ENCODE measurements at places on chromosomes 6 and 20.

- no peak for DNase-seq
These were observed 190.9 kb downstream of the MAFB start for GRCh38 chr20:40497899-40498691.

DNA sequence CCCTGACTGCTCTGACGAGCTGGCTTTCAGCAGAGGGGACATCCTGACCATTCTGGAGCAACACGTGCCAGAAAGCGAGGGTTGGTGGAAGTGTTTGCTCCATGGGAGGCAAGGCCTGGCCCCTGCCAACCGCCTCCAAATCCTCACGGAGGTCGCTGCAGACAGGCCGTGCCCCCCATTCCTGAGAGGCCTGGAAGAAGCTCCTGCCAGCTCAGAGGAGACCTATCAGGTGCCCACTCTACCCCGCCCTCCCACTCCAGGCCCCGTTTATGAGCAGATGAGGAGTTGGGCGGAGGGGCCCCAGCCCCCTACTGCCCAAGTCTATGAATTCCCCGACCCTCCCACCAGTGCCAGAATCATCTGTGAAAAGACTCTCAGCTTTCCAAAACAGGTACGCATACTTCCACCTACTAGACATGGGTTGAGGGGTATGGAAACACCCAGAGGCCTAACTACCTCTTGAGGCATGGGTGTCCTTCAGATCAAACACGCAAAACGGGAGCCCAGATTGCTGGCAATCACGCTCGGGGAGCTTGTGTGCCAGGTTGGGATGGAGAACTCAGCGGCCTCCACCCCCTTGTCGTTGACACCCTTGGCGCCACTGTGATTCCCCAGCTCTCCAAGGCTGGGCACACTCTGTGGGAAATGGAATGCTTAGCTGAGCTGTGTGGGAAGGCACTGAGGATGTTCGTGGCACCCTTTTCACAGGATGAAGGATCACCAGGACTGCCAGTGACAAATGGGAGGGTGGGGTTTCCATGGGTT lies 25.3 kb downstream of the CASS4 start:
- no peak for DNase-seq

DNA sequence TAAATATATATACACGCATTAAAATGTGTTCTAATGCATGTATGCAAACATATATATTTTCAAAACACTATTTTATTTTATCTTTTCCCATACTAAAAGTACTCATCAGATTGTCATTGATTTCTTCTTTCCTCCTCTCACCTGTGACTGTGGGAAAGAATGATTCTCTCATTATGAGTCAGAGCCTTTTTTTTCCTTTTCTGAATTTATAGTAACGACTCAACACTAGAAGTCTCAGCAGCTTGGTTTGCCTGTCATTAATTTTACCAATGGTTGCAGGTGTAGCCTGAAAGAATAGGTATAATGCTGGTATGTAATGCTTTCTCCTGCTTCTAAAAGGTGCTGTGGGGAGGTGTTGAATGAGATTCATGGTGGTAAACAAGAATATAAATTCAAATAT lies 328.7 kb downstream of the UTRN start:
- DNase-seq = no peak

GRCh38 chr6:159151266-159151855 lies 17.8 kb upstream of the FNDC1 start:
- DNase-seq = peak; percentile 59

DNA sequence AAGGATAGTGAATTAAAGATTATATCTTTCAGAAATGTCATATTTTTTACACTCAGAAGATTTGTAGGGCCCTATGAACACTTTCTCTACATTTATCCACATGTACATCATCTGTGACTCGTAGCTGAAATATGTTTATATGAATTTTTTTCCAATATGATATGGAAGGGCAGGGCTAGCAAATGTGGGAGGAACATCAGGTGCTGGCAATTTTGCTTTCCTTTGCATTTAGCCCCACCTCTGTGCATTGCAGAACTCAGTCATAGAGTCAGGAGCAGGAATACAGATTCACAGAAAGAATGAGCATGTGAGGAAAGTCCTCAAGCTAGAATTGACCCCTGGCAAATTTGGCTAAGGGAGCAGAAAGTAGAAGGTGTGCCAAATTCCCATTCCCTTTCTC lies 129.9 kb downstream of the CRYBG1 start:
- no peak for DNase-seq

DNA sequence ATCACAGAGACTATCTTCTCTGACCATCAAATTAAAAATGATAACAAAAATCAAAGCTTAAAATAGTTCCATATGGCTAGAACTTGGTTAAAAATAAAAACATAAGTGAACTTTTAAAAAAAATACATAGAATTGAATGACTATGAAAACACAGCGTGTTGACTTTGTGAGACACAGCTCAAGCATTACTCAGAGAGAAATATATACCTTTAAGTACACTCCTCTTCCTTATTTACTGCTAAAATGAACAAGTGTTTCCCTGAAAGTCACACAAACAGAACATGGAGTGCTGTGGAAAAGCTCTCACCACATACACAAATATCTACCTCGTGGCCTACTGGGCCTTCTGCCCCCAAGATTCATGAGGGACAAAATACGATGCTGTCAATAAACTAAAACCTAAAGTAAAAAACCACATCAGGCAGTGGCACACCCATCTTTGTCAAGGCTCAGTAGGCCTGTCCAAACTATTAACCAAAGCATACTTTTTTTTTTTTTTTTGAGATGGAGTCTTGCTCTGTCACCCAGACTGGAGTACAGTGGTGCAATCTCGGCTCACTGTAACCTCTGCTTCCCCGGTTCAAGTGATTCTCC lies 7.5 kb downstream of the FAXC start:
- DNase-seq = no peak

- DNase-seq = no peak
These were observed 481.6 kb downstream of the ADGRB3 start for GRCh38 chr6:69116658-69117057.

DNA sequence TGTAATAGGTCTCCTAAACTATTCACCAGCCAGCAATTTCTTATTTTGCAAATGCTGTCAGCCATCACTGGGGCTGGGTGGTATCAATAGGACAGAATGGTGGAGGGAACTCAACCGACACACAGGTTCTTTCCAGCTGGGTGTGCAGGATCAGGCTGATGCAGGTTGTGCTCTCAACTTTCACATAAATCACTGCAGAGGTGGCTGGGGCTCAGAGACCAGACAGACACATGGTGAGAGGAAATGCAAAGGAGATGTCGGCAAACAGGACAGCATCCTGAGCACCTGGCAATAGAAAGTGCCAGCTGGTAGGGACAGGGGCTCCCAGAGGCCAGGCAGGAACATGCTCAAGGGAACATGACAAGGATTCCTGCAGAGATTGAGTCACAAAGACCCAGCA lies 254.9 kb downstream of the SOD2 start:
- DNase-seq = no peak

GRCh38 chr6:1409774-1410465 lies 20.5 kb downstream of the FOXF2 start:
- no peak for DNase-seq

DNA sequence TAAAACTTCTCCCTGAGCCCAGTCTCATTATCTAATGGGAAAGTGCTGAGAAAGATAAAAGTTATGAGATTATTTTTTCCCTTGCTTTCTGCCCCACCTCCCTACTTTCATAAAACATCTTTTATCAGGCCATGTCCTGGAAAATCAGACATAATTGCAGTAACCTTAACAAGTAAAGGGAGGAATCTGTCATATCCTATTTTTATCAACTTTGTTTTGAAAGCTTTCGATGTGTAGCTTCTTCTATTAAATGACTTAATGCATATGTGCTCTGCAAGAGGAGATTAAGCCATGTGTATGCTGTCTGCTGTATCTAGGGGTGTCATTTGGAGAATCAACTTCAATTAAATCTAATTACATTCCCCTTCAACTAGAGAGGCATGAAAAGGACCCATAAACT lies 408.9 kb downstream of the CBLN4 start:
- no peak for DNase-seq

DNA sequence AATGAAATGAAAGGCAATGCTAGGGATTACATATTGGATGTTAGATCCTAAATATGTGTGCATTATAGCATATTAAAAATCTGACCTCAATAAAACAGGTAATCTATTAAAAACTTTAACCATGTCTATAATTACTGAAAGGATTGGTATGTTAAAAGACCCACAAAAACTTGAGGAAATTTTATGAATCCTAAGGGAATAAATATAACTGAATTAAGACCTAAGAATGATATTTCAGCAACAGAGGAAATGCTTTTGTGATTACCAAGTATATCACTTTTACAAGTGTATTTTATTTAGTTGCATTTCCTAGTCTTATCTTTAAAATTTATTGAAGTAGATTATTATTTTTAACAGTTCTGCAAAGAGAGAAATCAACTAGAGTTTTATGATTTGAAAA lies 571.5 kb downstream of the HDGFL1 start:
- no peak for DNase-seq

DNA sequence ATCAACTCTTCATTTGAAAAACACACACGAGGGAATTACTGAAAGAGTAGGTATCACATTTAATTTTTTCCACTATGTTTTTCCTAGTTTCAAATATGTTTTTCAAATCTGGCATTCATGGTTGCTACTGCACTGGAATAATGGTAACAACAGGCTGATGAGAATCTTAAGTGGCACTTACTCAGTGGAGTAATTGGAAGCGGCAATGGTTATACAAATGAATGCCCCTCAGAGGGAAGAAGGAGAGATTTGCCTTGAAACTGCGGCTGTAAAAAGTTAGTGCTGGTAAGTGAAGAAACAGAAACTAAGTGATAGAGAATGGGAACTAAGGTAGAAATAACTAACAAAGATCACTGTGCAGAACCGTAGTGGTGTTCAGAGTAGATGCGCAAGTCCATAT lies 41.0 kb upstream of the PDE7B start:
- DNase-seq = no peak

GRCh38 chr6:111061508-111061907 lies 25.8 kb upstream of the SLC16A10 start:
- no peak for DNase-seq

DNA sequence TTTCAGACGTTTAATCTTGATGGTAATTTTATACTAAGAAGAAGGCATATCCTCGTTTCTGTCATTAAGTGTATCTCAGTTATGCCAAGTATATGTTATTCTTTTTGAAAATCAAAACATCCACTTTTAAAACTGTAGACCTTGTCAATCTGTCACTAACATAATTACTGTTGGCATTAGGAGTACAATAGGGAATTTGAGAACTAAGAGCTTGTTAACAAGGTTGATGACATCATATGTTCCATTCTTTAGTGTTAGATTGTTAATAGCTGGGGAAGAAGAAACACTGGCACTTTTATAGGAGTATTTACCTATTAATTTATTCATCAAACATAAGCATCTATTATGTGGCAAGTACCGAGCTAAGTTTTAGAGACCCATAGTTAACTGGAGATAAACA lies 76.2 kb downstream of the MAP3K4 start:
- DNase-seq = no peak

DNA sequence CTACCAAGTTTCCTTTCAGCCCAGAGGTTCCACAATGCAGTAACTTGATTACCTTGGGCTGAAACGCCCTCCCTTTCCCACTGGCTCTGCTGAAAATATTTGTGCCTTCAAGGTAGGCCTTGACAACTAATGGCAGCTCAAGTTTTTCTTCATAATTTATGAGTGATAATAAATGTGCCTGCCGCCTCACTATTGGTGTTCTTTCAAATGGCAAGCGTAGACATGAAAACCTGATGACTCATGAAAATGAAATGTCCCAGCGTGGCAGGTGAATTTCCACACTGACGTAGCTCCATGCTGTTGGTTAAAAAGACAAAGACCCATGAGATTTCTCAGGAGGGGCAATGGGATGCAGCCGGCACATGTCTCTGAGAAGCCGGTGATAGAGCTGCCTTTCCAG lies 107.2 kb upstream of the GGTLC1 start:
- DNase-seq = no peak

GRCh38 chr6:72890233-72890632 lies 268.4 kb downstream of the KCNQ5 start:
- DNase-seq = no peak

- DNase-seq = no peak
These were observed 100.2 kb downstream of the PREP start for GRCh38 chr6:105302617-105303128.

DNA sequence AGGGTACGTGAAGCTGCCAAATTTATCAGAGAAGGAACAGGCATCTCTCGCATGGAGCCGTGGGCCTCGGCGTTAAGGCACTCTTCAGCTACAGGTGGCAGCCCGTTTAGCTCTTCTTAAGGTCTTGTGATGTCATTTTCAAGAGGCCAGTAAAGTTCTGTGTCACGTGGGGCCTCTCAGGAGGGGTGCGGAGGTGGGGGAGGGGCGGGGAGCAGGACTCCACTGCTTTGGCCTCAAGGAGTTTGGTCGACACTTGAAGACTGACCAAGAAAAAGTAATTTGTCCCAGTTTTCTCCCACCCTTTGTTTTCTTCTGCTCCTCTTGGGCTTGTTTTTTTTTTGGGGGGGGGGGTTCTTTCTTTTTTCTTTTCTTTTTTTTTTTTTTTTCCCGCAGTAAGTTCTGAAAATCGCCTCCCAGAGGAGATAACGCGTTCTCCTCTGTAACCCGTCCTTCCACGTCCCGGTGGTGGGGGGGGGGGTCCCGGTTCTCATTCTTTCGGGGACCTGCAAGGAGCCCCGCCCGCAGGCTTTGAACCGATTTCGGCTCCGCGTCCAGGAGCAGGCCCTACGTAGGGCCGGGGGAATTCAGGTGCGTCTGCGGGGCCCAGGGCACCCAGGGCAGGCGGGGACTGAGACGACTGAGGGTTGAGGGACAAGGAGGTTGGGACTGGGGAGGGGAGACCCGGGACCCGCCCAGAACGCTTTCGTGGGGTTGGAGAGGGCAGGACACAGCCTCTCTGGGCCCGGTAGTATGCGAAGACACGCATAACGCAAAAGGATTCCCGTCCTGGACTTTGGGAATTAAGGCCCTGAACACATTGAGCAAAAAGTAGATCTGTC lies 26.0 kb downstream of the GPX6 start:
- DNase-seq = peak; percentile 75

- no peak for DNase-seq
These were observed 32.7 kb downstream of the ILRUN start for GRCh38 chr6:34663831-34664255.

GRCh38 chr6:51578994-51579393 lies 508.4 kb downstream of the PKHD1 start:
- no peak for DNase-seq

- DNase-seq = no peak
These were observed 37.9 kb upstream of the KHDRBS2 start for GRCh38 chr6:62323818-62324431.

- DNase-seq = no peak
These were observed 8.8 kb downstream of the GSTA2 start for GRCh38 chr6:52754443-52754842.

GRCh38 chr6:152587473-152587872 lies 49.7 kb downstream of the SYNE1 start:
- DNase-seq = no peak

DNA sequence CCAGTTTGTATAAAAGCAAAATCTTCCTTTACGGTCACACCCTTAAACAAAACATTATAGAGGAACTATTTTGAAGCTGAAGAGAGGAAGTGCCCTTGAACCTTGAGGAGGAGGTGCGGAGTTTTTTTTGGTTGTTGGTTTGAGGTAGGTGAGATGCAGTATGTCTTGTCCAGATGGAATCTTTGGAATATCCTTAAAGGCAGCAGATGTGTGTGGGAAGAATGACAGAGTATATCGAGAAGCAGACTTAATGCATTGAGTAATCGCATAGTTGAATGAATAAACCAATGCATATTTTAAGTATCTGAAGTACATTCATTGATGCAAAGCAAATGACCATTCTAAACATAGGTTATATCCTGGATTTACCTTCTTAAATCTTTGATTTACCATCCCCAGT lies 49.9 kb downstream of the AIG1 start:
- no peak for DNase-seq

Measured in GM10248 (cell line).